GM13976 (cell line): ENCODE measurements at places on chromosomes 11 and 22.

GRCh38 chr11:3775736-3776406 is 21.5 kb downstream of the NUP98 start:
- DNase-seq: no peak

- DNase-seq: no peak
Observed at GRCh38 chr11:67634366-67635230, 4.9 kb upstream of the NUDT8 start.

DNA sequence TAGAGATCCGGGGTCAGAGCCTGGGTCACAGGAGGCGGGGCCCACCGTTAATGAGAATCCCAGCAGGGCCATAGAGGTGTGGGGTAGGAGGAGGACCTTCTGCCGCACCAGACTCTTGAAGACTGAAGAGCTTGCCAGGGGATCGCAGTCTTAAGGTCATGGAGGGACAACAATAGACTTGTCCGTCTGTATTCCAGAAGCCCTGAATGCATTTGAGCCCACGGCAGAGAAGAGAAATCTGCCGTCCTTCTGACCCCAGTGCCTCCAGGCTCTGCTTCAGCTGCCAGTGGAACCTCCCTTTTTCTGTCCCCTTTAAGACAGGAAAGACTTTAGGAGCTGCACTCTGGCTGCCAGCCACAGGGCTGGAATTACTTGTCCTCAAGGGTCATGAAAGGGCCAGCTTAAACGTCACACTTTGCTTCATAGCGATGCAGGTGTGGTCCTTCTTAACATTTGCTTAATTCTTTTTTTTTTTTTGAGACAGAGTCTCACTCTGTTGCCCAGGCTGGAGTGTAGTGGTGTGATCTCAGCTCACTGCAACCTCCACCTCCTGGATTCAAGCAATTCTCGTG is 15.5 kb upstream of the ST3GAL4 start:
- DNase-seq: no peak

GRCh38 chr11:60360621-60361020 is 17.7 kb upstream of the MS4A7 start:
- DNase-seq: no peak

DNA sequence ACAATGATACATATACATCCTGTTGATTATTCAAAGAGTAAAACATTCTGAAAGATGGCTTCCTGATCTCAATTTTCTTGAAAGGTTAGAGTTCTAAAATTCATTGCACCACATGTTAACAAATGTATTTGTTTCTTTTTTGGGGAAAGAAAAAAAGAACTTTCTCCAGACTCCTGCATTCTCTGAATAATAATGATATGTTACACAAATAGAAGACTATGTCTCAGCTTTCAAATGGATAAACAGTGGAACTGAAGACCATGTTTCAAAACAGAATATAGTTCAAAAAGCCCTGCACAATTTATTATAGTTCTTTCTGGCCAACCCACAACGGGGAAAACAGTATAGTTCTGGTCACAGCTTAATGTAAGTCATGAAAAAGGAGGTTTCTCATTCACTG is 277.0 kb downstream of the SBF2 start:
- no peak for DNase-seq

DNA sequence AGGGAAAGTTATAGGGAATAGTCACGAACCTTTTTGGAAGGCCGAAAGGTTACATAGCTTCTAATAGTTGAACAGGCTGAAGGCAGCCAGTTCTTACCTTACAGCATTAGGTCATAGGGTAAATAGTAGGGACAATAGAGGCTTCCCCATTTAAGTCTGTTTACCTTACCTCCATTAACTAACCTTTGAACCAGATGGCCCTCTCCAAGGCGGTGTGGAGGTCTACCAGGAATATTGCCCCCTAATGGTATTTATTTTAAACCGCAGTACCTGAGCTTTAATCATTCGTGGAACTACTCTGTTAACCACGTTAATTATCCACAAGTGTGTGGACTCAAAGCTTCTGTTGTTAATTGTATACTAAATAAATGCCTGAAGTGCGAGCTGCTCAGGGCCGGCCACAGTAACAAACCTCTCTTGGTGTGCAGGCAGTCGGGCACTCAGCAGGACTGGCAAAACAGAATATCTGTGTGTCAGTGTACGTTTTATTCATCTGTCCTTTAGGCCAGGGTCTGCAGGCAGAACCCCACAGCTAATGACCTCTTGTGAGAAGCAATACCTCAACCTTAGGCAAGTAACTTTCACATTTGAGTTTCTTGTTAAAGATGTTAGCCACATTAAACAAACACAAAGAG is 81.7 kb downstream of the PRCP start:
- DNase-seq: no peak

DNA sequence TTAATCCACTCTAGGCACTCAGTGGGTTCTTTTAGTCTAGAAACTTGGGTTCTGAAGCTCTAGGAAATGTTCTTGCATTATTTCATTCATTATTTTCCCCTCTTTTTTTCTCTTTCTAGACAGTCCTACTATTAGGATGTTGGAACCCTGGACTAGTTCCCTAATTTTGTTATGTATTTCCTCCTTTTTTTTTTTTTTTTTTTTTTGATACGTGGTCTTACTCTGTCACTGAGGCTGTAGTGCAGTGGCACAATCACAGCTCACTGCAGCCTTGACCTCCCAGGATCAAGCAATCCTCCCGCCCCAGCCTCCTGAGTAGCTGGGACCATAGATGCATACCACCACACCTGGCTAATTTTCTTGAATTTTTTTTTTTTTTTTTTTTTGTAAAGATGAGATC is 9.4 kb downstream of the UPB1 start:
- no peak for DNase-seq

GRCh38 chr11:24390762-24391161 is 106.1 kb upstream of the LUZP2 start:
- no peak for DNase-seq

DNA sequence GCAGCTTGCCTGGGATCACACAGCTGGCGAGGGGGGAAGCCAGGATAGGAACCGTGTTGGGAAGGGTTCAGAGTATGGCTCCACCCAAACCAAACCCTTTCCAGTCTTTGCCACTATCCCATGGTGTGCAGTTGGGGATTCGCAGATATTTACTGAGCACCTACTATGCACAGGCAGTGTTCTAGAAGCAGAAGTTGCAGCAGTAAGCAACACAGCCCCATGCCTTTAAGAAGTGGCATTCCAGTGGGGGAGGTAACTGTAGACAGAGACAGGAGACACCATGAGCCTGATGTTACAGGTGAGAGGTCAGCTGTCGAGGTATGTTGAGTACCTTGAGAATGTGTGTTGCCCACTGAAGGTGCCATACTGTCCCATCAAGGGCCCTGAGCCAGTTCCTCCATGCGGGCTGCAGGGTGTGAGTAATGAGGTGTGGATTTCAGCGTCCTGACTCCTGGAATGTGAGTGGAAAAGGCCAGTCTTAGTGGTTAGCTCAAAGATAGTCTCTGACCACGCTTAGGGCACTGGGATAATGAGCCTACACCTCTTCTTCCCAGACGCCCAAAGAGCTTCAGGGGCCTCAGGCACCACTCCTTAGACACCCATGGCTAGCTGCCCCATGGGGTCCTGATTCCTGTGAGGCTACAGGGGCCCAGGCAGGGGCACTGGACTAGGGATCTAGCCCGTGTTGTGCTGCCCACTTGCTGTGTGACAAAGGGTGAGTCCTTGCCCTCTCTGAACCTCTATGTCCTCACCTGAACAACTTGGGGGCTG is 71.8 kb upstream of the TP53I11 start:
- no peak for DNase-seq

- no peak for DNase-seq
Observed at GRCh38 chr22:41732096-41732772, 32.9 kb downstream of the MEI1 start.
